ENCODE measurements at places on chromosomes 6 and 20.

- DNase-seq: no peak
Observed at GRCh38 chr6:33746036-33746600, 587 bp downstream of the IP6K3 start.

DNA sequence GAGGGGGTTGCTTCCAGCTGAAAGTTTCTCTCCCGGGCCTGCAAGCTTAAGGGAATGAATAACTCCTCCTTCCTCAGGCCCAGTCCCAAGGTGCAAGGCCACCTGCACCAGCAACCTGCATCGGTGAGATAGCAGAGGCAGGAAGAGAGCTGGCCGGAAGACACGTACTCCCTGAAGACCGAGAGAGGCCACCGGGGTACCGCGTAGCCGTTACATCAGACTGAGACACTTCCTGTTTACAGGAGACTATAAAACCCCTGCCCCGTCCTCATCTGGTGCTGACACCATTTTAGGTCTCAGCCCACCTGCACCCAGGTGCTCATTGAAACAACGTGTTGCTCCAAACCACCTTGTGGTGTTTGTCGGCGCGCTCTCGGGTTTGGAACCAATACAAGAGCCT is 60.5 kb upstream of the PRND start:
- DNase-seq: peak; percentile 62

DNA sequence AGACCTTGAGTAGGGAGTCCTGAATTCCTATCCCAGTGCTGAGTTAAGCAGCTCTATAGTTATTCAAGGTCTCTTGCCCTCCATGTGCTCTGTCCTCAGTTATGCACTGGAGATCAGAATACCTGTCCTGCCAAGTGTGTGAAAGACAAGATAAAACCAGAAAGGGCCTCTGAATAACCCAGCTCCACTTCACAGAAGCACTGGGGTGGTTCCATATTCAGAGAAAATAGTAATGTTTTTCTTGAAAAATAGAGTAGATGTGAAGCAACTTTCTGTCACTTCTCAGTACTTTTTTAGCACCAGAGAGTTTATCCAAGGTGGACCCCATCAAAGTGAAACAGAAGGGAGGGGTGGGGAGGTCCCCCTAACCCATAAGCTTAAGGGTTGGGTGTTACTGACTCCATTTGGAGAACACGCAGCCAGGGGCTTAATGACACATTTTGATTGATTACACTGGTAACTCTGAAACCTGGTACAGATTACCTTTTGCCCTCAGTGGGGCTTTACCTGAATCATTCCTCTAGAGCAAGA is 509.8 kb upstream of the JARID2 start:
- DNase-seq: no peak

DNA sequence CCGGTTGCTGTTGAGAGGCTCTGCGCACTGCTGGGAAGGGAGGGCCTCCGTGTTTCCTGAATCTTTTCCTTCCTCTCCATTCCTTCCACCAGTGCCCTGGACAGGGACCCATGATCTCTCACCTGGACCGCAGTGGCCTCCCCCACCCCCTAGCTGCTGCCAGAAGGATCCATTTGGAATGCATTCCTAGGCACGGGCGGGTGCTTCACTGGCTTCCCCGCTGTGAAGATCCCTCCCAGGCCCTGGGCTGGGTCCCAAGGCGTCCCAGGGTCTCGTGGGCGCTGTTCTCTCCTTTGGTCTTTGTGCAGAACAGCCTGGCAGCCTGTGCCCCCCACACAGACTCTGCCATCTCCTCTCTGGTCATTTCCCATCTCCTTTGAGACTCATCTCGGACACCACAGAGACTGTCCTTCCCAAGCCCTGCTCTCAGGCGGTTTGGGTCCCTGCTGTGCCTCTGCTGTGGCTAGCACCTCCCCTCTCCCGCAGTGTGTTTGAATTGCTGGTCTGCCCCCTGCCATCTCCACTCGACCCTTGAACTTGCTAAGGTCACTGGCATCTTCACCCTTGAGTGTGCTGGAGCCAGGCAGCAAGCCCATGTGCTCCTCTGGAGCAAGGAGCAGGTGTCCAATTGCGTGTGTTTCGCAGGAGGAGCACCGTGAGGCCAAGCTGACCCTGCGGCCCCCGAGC is 59.0 kb downstream of the TCP11 start:
- DNase-seq: no peak

DNA sequence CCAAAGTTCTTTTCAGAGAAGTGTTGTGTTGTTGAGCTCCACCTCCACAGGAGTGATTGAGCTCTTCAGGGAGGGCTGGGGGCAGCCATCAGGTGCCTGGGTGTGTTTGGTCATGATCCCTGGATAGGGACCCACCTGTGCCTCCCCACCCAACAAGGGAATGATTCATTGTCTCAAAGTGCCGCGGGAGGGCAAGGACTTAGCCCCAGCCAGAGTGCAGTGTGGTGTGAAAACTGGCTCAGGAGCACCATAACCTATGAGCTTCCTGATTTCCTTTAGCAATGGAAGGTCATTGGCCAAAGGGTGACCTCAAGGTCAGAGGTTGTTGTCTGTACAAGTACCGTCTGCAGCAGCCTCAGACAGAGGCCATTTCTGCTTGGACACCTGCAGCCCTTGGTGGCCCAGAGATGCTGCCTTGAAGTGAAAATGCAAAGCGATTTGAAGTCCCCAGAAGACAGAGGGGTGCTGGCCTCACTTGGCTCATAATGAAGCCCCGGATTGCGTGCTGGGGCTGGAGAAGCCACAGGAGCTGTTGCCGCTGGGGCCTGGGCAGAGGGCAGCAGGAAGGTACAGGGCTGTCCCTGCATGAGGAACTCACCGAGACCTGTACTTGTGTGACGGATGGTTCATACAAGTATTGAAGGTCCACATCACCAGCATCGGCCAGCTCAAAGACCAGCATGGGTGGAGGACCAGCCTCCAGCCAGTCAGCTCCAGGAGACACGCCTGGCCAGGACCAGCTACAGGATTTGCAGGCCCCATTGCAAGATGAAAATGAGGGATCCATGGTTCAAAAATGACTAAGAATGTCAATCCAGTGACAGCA is 100.6 kb upstream of the DUSP22 start:
- no peak for DNase-seq

DNA sequence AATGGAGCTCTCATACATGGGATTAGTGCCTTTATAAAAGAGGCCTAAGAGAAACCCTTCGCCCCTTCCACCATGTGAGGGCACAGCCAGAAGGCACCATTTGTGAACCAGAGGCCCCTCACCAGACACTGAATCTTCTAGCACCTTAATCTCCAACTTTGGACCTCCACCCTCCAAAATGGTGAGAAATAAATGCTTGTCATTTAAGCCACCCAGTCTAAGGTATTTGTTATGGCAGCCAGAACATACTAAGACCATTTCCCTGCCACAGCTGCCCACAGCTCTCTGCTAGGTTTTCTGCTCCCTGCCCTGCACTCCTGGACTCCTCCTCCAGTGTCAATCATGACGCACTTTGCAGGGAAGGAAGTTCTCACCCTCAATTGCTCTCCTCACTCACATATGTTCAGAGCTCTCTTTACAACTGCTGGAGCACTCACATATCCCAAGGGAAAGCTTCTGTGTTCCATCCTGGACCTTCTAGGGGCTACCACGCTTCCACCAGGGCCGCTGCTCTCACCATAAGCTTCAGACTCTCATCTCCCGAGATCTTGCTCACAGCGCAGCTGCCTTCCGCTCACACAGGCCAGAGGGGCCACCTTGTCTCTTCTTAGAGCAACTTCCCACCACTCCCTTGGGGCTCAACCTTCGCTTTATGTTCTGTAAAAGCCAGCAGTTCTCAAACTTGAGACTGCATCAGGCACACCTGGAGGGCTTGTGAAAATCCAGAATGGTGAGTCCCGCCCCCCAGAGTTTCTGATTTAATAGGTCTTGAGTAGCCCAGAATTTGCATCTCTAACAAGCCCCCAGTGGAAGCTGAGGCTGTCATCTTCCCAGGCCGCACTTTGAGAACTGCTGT is 1.6 kb upstream of the LY86 start:
- DNase-seq: no peak

GRCh38 chr6:126040826-126041225 is 54.5 kb downstream of the TRMT11 start:
- no peak for DNase-seq

DNA sequence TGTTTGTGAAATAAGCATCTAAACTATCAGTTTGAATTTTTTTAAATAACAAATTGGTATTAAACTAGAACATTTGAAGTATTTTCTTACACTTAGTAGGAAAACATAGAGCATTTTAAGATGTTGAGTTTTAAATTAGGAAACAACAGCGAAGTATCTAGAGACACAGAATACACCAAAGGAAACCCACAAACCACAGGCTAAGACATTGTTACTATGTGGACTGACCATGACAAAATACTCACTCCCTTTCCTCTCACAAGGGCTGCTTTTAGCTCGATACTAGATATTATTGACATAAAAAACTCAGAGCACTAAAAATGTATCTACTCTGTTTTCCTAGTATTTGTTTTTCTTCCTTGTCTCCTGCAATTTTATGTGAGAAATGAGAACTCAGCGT is 266.0 kb upstream of the CITED2 start:
- no peak for DNase-seq

DNA sequence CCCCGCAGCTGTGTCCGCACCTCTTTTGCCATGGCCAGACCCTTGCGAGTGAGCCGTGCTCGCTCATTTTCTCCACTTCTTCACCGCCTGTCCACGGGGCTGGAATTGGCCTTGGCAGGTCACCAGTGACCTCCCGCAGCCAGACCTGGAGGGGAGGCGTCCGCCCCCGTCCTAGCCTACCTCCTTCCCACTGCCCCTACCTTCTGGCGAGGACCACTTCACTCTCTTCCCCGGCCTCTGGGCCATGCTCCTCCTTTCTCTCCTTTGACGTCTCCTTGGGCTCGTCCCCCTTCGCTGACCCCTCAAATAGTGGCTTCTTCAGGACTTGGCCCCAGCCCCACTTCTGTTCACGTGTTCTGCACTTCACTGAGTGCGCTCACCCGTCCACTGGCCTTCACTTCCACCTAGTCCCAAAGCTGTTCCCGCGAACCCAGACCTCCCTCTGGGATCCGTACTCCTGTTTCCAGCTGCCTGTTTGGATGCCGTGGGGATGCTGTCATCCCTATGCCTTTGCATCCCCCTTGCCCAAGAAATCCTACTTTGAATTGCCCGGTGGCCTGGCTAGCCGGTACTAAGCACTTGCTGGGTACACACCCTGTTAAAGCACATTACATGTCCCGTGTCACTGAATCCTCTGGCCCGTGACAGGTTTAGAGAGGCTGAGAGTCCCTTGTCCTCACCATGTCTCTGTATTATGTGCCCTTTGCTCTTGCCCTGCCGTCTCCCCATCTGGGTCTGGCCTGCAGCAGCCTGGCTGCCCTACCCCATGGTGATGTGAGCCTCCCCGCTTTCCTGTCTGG is 33.0 kb downstream of the SPATA2 start:
- no peak for DNase-seq

- DNase-seq: no peak
Observed at GRCh38 chr6:90065173-90065572, 170.9 kb downstream of the GJA10 start.

DNA sequence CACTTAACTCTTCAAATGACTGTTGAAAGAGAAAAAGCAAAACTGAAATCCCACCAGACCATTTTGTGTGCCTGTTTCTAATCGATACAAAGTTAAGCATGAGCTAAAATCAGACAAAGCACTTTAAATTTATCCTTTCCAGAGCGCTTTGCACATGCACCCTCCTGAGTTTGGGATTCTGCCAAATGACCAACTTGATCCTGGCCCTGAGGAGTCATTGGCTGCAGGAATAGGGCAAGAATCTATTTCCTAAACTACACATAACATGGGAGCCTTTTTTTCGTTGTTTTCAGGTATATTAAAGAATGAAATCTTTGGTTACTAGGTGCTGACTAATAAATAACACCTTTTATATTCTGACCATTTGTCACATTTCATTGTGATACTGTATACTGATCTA is 23.8 kb upstream of the MTHFD1L start:
- DNase-seq: no peak

DNA sequence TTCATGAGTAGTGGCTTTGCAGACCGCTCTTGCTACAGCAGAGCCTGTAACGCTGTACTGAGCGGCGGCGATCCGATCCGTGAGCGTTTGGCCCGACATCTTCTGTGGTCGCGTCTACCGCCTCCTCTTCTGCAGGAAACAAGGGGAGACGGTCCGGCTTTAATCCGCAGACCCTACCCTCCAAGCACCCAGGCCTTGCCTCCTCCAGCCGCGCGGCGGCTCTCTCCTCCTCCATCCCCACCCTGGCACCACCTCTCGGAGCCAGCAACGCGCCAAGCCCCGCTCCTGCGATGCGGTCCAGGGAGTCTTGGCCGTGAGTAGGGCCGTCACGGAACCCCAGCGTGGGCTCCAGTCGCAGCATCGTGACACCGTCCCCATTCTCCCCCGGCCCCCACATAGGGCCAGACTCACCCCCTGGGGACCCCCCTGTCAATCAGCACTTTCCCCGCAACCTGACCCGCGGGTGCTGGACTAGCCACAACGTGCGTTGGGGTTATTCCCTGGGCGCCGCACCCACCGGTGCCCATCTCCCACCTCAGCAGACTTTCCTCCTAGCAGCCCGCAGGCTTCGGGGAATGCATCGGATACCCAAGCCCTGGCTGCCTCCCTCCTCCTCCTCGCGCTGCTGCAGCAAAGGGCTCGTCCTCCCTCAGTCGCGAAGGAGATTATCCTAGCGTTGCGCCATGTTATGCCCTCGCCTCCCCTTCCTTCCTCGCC is 914 bp downstream of the SNAP91 start:
- DNase-seq: no peak

DNA sequence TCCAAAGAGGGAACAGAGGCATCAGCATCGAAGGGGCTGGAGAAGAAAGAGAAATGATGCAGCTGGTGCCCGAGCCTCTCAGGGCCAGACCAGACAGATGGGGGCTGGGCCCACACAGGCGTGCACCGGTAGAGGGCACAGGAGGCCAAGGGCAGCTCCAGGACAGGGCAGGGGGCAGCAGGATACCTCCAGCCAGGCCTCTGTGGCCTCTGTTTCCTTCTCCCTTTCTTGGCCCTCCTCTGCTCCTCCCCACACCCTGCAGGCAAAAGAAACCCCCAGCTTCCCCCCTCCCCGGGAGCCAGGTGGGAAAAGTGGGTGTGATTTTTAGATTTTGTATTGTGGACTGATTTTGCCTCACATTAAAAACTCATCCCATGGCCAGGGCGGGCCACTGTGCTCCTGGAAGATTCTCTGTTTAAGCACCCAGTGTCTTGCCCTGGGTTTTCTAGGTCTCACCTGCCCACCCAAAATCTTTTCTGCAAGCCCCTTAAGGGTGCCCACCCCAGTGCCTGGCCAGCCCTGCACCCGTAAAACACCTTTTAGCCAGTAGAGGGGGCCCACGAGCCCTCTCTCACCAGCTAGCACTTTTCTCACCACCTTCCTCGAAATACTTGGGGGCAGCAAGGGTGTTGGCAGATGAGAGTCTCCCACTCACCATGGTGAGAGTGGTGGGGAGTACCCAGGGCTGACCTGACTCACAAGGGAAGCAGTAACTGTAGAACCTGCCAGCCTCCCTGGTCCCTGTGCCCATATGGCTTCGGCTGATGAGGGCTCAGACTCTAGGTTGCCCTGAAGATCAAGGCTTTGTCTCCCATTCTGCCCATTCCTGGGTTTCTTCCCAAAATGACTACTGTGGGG is 35.7 kb upstream of the ID1 start:
- DNase-seq: peak; percentile 74

DNA sequence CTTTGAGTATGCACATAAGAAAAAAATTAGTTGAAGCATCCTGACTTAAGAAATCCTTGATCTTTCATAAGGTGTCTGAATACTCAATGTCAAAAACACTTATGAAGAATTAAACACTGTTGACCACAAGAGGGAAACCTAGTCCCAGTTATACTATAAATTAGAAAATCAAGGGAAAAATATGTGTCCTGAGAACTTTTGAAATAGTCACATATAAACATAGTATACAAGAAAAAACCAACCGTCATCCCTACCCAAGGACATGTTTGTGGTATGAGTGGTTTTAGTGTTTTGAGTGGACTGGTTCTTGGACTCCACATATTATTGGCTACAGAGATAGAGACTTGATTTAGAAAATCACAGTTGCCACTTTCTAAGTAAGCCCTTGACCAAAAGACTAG is 7.6 kb upstream of the HLA-DRA start:
- DNase-seq: no peak

Measured in CD4-positive, alpha-beta T cell treated with Interleukin-17A for 4 hours (primary cell).